ENCODE measurements at places on chromosomes 4 and X.

GRCh38 chrX:110847334-110847733, 51.7 kb upstream of the CHRDL1 start:
- no peak for DNase-seq

DNA sequence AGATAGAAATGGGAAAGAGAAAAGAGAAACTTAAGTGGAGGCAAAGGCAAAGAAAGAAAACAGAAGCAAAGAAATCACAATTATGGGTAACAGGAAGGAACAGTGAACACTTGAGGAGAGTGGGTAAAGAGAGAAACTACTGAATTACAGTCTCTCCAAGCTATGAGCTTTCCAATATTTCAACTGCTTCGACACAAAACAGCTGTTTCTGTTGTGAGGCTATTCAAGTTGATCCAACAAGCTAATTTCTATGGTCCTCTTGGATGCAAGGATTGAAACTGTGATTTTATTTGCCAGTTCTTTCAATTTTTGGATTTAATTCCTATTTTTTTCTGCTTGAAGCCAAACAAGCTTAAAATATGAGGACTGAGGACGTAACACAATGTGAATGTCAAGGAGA, 80.5 kb upstream of the ADGRA3 start:
- no peak for DNase-seq

DNA sequence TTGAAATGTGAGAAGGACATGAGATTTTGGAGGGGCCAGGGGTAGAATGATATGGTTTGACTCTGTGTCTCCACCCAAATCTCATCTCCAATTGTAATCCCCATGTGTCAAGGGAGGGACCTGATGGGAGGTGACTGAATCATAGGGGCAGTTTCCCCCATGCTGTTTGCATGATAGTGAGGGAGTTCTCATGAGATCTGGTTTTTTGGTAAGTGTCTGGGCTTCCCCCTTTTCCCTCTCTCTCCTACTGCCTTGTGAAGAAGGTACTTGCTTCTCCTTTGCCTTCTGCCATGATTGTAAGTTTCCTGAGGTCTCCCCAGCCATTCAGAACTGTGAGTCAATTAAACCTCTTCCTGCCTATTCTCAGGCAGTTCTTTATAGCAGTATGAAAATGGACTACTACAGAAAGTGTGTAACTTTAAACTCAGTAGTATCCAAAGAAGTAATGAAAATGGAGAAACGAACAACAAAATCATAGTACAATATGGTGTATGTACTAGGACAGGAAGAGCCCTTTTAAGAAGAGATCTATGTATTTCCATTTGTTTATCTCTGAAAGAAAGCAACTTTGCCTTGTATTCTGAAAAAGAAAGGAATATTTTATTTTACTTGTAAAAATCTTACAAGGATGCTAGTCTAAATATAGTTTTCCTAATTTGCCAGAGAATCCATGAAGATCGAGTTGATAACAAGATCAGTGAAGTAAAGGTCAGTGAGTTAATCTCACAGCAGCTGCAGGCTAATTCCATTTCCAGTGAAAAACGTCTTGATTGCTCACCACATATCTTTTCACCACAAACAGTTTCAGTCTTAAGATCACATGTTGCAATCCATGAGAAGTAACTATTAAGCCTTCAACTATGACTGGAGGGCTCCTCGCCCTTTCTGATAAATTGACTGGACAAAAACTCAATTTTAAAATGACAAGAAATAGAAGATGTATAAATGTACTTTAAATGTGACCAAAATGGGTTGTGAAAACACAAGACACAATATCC, 20.5 kb downstream of the PKD2 start:
- no peak for DNase-seq

DNA sequence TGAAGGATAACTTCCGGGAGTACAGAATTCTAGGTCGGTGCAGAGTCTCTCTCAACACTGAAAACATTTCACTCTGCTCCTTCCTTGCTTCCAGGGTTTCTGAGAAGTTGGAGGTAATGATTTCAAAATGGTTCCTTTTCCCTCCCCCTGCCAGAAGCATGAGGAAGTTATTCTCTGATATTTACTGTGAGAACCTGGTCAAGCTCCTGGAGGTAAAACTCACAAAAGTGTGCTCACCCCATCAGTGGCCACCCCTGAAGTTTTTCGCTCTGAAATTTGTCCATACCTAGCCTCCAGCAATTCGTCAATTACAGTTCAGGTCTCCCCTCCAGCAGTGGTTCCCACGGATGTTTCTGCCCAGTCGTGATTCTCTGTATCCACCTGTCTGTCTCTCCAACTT, 16.2 kb upstream of the MECP2 start:
- DNase-seq = no peak

DNA sequence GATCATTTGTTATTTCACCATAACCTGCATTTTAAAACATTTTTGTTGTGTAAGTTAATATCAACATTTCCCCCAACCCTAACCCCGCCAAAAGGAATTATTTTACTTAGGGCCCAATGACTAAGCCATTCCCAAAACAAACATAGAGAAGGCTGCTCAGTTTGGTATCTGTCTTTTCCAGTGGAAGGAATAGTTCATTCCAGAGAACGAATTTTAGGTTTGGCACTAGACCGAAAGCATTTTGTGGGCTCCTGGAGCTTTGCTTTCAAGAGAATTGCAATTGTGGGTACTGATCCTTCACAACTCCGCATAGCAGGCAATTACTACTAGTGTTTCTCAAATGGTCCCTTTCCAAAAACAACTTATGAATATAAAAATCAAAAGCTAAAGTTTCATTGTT, 226.7 kb upstream of the MAD2L1 start:
- DNase-seq = no peak

DNA sequence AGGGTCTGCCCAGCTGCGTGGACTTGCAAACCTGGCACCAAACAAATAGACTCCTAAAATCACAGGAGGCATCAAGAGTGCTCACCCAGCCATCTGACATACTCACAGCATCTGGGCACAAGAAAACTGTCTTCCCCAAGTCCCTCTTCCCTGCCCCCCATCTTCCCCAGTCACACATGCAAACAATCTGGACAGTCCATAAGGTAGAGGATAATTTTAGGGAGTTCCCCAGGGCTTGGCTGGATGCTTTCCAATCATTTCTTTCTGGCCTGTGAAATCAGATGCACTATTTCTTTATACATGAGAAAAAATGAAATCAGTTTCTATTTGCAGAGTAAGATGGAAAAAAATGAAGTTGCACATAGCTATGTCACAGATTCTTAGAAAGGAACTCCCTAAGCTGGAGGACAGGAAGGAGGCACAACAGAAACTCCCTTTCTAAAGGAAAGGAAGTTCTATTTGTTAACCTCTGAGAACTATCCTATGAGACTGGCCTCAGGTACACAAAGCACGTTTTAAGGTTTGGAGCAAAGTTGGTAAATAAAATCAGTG, 342.3 kb downstream of the HNRNPD start:
- no peak for DNase-seq

DNA sequence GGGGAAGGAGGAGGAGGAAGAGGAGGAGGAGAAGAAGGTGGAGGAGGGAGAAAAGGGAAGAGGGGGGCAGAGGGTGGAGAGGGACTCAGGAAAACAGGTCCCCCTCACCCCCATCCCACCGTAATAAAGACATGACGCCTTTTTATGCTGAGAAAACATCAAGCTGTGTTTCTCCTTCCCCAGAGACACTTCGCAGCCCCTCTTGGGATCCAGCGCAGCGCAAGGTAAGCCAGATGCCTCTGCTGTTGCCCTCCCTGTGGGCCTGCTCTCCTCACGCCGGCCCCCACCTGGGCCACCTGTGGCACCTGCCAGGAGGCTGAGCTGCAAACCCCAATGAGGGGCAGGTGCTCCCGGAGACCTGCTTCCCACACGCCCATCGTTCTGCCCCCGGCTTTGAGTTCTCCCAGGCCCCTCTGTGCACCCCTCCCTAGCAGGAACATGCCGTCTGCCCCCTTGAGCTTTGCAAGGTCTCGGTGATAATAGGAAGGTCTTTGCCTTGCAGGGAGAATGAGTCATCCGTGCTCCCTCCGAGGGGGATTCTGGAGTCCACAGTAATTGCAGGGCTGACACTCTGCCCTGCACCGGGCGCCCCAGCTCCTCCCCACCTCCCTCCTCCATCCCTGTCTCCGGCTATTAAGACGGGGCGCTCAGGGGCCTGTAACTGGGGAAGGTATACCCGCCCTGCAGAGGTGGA, 45.3 kb upstream of the SHOX start:
- DNase-seq = no peak

DNA sequence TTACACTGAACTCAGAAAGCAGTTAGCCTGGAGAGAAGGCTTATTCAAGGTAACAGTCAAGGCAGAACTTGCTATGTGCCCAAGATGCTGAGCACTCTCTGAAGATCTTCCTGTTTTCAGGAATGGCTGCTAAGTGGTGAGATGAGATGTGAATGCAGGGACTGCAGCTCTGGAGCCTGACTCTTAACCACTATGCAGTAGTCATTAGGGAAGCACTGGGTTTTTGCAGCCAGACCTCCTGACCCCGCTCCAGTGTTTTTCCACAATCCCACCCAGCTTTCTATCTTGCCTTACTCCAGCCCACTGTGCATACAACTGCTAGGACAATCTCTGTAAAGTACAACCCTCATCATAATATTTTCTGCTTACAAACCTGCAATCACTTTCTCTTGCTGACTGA, 95.2 kb upstream of the LNX1 start:
- no peak for DNase-seq

DNA sequence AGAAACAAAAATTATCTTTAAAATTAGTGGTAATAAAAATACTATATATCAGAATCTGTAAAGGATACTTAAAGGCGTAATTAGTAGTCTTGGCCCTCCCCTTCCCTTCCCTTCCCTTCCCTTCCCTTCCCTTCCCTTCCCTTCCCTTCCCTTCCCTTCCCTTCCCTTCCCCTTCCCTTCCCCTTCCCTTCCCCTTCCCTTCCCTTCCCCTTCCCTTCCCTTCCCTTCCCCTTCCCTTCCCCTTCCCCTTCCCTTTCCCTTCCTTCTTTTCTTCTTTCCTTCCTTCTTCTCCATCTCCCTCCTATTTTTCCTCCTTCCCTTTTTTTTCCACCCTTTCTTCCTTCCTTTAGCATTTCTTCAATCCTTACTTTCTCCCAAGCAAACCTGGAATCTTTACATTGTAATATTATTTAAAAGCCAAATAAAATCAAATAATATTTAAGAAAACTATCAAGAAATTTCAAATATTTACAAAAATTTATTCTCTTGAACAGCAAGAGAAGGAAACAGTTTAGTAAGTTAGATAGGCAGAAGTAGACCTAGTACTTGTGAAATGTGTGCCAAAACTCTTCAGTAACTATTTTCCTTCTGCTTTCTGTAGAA, 379.8 kb upstream of the ATOH1 start:
- no peak for DNase-seq

- DNase-seq = no peak
Measured at GRCh38 chrX:138082896-138083295, 517.0 kb downstream of the ZIC3 start.

GRCh38 chrX:372856-373640, 13.7 kb downstream of the PPP2R3B start:
- no peak for DNase-seq

- no peak for DNase-seq
Measured at GRCh38 chrX:29447867-29448266, 767.5 kb upstream of the MAGEB2 start.

- no peak for DNase-seq
Measured at GRCh38 chr4:46839128-46839527, 69.9 kb downstream of the COX7B2 start.

- no peak for DNase-seq
Measured at GRCh38 chr4:13985837-13986236, 358.3 kb upstream of the BOD1L1 start.

DNA sequence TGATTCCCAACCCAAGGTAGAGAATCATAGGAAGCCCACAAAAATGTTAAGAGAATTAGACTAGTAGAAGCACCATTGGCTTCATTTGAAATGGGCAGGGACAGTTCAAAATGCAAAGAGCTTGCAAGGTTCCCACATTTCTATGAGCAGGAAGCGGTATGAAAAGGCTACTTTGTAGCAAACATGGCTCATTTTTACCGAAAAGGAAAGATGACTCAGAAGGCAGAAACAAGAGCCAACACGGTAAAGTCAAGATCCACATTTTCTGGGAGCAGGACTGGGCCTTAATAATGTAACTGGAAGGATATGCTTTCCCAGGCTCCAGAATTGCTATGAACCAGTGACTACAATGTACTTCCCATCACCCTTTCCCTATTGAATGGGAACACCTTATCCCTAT, 89.5 kb downstream of the GLRA3 start:
- no peak for DNase-seq

- DNase-seq = no peak
Measured at GRCh38 chrX:30530606-30531005, 47.0 kb downstream of the TASL start.

DNA sequence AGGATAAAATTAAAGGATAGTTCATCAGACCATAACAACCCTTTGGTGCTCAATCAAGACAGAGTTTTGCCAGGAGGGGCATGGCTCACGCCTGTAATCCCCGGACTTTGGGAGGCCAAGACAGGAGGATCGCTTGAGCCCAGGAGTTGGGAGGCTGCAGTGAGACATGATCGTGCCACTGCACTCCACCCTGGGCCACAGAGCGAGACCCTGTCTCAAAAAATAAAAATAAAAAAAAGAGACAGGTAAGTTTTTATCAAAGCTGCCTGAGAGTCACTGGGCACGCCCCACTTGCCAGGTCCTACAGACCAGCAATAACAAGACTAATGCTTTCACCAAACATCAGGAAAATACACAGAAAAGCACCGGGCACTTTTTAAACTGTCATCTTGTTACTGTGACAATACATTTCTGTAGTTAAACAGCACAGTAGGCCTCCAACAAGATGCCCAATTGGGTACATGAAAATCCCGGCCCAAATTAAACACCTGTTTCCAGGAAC, 765 bp downstream of the CFAP97 start:
- no peak for DNase-seq

GRCh38 chr4:119286377-119287002, 35.4 kb downstream of the FABP2 start:
- DNase-seq = no peak

DNA sequence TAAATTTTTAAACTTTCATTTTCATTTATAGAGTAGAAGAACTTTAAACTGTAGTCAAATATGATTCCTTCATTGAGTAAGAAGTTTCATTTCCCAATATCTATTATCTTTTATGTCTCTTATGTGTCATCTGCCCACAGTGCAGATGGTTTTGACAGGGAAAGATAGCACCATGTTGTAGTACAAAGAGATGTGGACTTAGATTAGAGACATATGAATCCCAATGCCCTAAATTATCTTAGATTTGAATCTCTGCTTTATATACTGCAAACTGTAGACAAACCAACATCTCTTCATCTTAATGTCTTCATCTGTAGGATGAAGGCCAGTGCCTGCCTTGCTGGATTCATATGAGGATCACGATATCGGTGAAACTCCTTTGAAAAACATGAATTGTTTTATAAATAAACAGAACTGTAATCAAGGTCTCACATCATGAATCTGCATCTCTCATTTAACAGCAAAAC, 217.5 kb downstream of the BANK1 start:
- DNase-seq = no peak

- DNase-seq = no peak
Measured at GRCh38 chr4:82901183-82901718, 716 bp downstream of the THAP9 start.

Measured in activated T-helper 1 cell treated with Interleukin-2 at 50 U/mL for 16 hours (primary cell).